ENCODE measurements at places on chromosomes 6 and 20.

- peaks cover 5% of the 10 kb centered on the region for H3K36me3 ChIP-seq
- H3K4me1 ChIP-seq: no peaks in the 10 kb centered on the region
- H3K27ac ChIP-seq: no peak overlapping the region
- H3K27me3 ChIP-seq: peaks cover 3% of the 10 kb centered on the region
These were observed 140.8 kb upstream of the ARMC2 start for GRCh38 chr6:108707328-108707976.

DNA sequence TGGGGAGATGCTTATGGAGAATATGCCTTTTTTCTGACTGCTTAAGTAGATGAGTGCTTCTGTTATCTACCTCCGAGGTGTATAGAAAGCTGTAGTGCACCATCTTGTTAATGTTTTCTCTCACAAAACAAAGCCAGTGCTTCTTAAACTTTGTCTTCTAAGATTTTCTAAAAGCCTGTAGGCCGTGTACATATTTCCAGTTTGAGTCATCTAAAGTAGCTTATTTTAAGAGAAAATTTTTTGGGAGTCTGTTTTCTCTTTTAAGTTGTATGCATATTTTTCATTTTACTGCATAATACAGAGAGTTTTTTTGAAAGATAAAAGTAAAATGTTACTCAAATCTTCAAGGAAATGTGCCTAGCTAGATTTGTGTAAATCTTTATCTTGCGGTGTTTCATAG is 151.7 kb downstream of the GRIK2 start:
- no peak for DNase-seq
- no peak overlapping the region for H3K27ac ChIP-seq
- no peaks in the 10 kb centered on the region for H3K36me3 ChIP-seq
- no peaks in the 10 kb centered on the region for H3K4me1 ChIP-seq
- no peak overlapping the region for H3K4me3 ChIP-seq

DNA sequence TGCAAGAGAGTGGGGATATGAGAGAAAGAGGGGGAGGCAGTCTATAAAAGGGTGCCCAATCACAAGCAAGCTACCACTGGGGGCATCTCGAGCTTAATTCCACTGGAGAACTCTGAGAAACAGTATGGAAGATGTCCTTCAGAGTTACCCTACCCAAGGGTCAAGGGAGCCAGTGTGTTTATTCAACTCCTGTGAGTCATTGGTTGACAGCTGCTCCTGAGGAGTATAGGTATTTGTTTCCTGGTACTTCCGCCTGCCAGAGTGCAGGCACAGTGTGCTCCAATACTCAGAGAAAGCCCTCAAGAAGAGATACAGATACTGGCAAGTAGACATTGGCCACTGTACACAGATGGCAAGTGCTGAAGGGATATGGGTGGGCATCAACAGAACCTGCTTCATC is 49.5 kb downstream of the ARHGAP40 start:
- H3K4me1 ChIP-seq: peaks cover 8% of the 10 kb centered on the region
- DNase-seq: no peak
- H3K36me3 ChIP-seq: no peaks in the 10 kb centered on the region
- no peak overlapping the region for H3K4me3 ChIP-seq
- H3K27ac ChIP-seq: no peak overlapping the region

DNA sequence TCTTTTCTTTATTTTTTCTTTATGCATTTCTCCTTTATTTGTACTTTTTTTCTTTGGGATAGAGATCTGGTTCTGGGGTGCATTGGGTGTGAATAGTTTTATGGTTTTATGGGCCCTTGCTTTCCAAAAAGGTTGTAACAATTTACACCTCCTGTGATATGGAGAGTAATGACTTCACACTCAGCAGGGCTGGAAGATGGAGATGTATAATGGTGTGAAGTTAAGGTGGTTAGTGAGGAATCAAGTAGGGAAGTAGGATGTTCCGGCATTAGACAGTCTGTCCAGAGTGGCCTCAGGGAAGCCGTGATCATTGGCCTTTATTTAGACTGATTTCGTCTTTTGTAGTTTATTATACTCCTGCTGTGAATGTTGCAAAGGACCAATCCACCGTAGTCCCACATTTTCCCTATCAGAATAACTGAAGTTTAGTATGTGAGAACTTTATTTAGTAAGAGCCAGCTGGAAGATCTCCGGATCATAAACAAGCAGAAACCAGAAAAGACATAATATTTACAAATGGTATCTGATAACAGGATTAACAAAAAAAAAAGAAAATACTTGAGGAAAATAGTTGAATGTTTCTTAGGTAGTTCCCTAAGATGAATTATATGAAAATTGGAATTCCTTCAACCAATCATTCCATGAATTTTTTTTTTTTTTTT is 255.5 kb downstream of the TBC1D7 start:
- peaks cover 17% of the 10 kb centered on the region for H3K27me3 ChIP-seq
- no peaks in the 10 kb centered on the region for H3K36me3 ChIP-seq
- H3K4me1 ChIP-seq: peaks cover 10% of the 10 kb centered on the region
- H3K27ac ChIP-seq: no peak overlapping the region
- no peak for DNase-seq

GRCh38 chr6:143007646-143008045 is 53.0 kb upstream of the AIG1 start:
- H3K27me3 ChIP-seq: no peaks in the 10 kb centered on the region
- H3K27ac ChIP-seq: no peak overlapping the region
- H3K36me3 ChIP-seq: no peaks in the 10 kb centered on the region
- no peak overlapping the region for H3K4me3 ChIP-seq
- no peak for DNase-seq

DNA sequence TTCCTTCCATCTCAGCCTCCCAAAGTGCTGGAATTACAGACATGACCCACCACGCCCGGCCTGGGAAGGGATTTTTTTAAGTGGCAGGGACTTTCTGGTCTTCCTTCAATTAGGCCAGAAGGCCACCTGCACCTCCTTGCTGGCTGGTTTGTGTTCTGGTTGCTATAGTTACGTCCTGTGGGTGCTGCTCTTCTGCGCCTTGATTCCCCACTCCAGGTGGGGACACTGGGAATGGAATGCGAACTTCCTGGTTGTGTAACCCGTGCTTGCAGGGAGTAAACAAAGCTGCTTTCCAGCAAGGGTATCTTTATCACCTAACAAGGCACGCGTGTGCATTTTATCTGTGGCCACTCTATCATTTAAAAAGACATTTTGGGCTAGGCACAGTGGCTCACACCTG is 117.7 kb downstream of the PLEKHG1 start:
- DNase-seq: no peak
- H3K4me1 ChIP-seq: peaks cover 57% of the 10 kb centered on the region
- peaks cover 41% of the 10 kb centered on the region for H3K36me3 ChIP-seq
- H3K4me3 ChIP-seq: no peak overlapping the region
- H3K27ac ChIP-seq: no peak overlapping the region

DNA sequence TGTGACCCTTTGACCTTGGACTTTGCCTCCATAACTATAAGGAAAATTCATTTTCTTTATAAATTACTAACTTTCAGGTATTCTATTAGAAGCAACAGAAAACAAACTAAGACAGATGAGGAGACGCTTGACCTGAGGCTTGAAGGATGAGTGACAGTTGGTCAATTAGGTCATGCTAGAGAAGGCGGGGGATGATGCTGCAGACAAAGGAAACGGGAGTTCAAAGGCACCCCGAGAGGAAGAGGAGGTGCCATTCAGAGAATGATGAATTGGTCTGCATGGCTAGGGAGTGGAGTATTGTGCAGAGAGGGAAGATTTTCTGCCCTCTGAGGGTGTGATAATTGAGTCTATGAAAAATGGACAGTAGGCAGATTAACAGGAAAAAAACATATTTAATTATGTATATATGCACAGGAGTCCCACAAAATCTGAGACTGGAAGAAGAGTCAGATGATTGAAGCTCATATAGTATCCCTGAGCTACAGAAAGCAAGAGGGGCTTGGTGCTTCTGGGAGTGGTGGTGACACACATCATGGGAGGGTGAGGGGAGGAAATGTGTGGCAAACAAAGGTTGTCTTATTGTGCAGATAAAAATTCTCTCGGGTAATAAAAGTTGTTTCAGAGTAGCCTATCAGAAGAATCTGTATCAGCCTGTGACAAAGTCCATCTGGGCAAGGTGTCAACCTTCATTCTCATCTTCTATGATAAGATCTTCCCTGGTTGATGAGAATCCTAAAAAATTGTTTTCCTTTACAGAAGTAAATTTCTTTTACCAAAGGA is 20.4 kb upstream of the FUCA2 start:
- H3K4me3 ChIP-seq: no peak overlapping the region
- no peaks in the 10 kb centered on the region for H3K36me3 ChIP-seq
- H3K4me1 ChIP-seq: peaks cover 27% of the 10 kb centered on the region
- no peaks in the 10 kb centered on the region for H3K27me3 ChIP-seq
- no peak for DNase-seq

DNA sequence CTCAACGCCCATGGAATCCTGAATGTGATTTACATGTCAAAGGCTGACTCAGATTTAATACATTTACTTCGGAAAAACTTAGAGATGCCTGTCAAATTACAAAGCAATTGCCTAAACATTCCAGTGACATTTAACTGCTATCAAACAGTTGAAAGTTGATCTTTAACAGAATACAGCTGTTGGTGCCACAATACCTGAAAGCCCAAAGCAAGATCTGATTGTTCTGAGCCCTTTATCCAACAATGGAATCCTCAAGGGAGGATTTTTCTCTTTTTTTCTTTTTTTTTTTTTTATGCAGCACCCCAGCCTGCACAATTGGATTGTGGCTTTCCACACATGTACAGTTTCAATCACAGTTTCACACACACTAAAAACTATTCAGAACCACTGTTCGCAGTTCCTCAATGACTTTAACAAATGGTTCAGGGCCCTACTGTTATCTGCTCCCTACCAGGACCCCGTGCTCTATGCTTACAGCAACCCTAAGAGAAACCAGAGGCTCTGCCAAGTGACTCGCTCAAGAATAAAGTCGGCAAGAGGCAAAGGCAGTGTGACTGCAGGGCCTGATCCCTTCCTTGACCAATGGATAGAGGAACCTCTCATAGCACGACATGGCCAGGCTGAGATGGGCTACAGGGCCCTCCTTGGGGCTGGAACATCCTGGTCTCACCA is 33.3 kb downstream of the EPB41L2 start:
- H3K4me3 ChIP-seq: no peak overlapping the region
- H3K27ac ChIP-seq: no peak overlapping the region
- H3K36me3 ChIP-seq: no peaks in the 10 kb centered on the region
- H3K4me1 ChIP-seq: peaks cover 24% of the 10 kb centered on the region
- no peak for DNase-seq

DNA sequence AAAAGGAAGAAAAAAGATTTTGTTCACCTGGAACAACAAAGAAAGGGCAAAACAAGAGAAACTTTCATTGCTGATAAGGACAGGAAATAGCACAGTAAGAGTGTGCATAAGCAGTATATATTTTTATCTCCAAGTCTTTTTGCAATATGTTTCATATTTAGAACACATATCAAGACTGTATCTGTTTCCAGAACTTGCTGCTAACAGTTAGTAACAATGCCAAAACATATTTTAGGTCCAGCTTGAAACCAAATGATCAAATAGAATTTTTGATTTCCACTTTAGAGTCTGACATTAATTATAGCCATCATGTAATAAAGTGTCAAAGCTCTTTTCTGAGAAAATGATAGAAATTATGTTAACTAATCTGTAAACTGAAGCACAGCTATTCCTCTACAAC is 143.5 kb upstream of the SUPT3H start:
- peaks cover 5% of the 10 kb centered on the region for H3K4me1 ChIP-seq
- no peaks in the 10 kb centered on the region for H3K27me3 ChIP-seq
- no peak for DNase-seq
- no peak overlapping the region for H3K27ac ChIP-seq

DNA sequence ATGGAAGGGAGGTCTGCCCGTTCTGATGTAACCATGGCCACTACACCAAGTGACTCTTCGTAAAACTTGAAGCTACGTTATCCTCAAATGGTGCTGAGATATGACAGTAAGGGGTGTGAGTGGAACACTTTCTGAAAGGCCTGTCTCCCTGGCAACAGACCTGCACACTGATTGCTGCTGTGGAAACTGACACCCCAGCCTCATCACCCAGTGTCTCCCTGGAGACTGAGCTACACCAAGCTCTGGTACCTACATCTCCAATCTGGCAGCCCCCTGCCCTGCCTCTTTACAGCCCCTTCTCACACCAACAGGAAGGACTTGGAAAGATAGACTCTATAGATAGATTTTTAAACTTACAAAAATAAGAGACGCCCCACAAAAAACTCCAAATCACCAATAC is 13.2 kb downstream of the PI16 start:
- H3K4me3 ChIP-seq: no peak overlapping the region
- H3K36me3 ChIP-seq: peaks cover 63% of the 10 kb centered on the region
- DNase-seq: no peak
- peaks cover 24% of the 10 kb centered on the region for H3K4me1 ChIP-seq
- H3K27me3 ChIP-seq: no peaks in the 10 kb centered on the region

DNA sequence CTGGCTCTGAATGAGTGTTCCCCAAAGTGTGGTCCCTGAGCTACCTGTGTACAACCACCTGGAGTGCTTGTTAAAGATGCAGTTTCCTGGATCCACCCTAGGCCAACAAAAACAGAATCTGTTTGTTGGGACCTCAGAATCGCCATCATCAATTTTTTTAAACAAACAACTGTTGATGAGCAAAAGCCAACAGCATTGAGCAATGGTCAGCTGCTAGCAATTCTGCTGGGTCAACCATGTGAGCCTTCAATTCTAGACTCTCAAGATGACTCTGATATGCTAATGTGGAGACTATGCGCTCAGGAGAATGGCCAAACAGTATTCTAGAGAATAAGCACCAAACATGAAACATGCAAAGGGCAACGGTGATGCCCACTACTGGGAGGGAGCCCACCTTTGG is 64.4 kb upstream of the IYD start:
- H3K27ac ChIP-seq: no peak overlapping the region
- H3K36me3 ChIP-seq: no peaks in the 10 kb centered on the region
- no peaks in the 10 kb centered on the region for H3K4me1 ChIP-seq
- no peak for DNase-seq
- peaks cover 18% of the 10 kb centered on the region for H3K27me3 ChIP-seq

- no peaks in the 10 kb centered on the region for H3K4me1 ChIP-seq
- H3K4me3 ChIP-seq: no peak overlapping the region
- H3K27ac ChIP-seq: no peak overlapping the region
- DNase-seq: no peak
- peaks cover 4% of the 10 kb centered on the region for H3K27me3 ChIP-seq
These were observed 142.6 kb downstream of the ADGRG6 start for GRCh38 chr6:142444376-142444775.

DNA sequence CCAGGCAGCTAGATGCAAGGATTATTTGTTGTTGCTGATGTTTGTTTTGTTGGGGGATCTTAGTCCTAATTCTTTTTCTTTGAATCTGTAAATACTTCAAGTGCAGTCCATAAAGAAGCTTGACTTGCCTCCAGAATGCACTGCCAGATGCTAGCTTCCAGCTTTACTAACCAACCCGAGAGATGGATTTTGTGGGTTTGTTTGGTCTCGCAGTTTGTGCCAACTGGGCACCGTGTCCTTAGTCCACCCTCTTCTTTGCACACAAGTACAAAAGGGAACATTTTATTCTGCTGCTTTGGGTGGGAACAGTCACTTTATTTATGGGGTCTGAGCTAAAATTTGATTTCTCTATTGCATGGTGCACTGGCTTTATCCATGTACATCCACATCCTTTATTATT is 212.0 kb downstream of the PLCB1 start:
- H3K27ac ChIP-seq: no peak overlapping the region
- no peaks in the 10 kb centered on the region for H3K4me1 ChIP-seq
- H3K27me3 ChIP-seq: peaks cover 7% of the 10 kb centered on the region
- DNase-seq: no peak
- no peaks in the 10 kb centered on the region for H3K36me3 ChIP-seq

Measured in activated B cell treated with CpG ODN at 0.5 μM for 24 hours (primary cell).